Suppressor macrophage (primary cell): ENCODE measurements at places on chromosomes 4 and X.

DNA sequence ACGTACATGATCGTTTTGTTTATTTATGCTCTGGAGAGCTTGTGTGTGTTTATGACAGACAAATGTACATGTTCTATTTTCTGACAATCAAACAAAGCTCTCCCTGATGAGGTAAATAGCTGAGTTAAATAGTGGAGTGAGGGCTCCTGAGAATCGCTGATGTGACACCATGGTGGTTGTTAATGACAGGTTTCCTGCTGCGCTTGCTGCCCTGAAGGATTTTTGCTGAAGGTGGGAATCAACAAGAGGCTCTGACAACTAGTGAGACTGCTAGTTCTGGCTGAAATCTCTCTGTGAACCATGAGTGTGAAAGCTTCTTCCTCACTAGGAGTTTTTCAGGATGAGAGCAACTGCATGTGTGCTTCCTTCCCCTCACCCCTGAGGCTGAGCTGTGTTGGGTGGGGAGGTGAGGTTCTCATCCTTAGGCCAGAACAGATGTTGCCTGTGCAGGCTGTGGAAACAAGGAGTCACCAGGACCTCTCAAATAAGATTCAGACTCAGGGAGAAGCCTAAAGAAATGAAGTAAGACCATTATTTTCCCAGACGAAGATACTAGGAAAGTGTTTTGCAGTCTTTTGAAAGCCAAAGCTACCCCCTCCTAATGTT lies 173.4 kb upstream of the JADE1 start:
- no peak for DNase-seq

DNA sequence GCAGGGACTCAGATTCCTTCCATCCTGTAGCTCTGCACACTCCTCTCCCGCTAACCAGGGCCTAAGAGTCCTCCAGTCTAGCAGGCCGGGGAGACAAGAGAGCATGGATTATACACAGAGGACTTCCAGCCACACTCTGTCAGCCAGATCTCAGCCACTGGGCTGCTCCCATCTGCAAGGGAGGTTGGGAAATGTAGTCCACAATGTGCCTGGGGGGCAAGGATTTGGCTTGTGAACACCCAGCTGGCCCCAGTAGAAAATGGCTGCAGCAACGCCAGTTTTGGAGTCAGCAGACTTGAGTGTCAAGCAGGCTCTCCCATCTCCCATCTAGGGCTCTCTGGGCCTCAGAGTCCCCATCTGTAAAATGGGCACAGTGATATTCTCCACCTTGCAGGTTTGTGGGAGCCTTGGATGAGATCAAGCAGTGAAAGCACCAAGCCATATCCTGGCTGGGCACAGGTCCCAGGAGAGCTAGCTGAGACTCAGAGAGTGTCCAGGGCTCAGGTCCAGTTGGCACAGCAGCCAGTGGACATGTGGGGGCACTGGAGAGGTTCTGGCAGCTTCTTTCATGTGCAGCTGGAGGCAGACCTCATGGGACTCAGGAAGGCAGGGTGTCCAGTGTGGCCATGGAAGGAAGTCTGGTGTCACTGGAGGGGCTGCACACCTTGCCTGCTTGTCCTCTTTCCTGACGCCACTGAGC lies 14.6 kb downstream of the PSAPL1 start:
- DNase-seq: no peak

- no peak for DNase-seq
Measured at GRCh38 chr4:126686491-126686890, 946.3 kb upstream of the INTU start.

GRCh38 chr4:54391104-54391503 lies 162.0 kb downstream of the PDGFRA start:
- DNase-seq: no peak

DNA sequence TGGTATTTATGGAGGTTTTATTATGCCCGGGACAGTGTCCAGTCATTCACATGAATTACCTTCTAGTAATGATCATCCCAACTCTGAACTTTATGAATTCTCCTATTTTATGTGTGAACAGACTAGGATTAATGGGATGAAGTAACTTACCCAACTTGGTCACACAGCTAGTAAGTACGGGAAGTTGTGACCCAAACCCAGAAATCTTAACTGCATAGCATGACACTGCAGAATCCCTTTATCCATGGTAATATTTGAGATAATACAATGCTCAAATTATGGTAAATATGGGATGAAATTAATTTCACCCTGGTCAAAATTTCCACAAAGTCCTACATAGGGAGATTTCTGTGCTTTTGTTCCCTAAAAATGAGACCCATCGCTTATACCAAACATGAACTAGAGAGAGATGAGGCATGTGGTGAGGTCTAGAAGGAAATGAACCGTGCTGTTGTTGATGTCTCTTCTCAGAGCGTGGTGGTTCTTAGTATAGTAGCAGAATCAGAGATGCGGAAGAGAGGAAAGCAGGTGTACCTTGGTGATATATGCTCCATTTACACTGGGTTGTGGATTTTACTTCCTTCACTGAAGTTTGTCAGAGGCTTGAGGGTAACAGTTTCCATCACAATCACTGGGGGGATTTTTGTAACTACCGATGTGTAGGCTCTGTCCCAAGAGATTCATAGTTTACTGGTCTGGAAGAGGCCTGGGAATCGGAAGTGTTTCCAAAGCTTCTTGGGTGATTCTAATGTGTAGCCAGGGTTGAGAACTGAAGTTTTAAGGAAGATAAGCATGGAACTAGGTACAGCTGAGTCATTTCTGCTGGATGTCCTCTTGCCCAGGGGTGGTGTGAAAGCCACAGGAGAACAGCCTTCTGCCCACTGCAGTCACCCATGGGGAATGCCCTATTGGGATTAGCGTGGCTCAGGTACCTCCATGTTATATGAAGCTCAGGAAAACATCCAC lies 30.2 kb upstream of the FAM9C start:
- DNase-seq: no peak

DNA sequence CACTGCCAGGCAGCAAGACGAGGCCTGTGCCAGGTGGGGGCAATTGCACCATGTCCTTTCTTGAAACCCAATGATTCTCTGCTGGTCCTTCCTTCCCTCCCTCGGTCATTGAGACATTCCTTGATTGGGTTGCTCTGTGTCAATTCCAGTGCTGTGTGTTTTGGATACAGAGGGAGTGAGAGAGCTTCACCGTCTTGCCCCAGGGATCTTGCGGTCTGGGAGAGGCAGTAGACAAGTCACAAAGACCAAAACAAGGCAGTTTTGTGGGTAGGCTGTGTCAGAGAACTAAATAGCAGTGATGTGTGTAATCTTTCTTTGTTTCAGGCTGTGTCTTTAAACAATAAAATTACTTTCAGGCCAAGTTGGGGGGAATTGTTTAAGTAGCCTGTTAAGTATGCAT lies 38.8 kb upstream of the TADA2B start:
- no peak for DNase-seq

DNA sequence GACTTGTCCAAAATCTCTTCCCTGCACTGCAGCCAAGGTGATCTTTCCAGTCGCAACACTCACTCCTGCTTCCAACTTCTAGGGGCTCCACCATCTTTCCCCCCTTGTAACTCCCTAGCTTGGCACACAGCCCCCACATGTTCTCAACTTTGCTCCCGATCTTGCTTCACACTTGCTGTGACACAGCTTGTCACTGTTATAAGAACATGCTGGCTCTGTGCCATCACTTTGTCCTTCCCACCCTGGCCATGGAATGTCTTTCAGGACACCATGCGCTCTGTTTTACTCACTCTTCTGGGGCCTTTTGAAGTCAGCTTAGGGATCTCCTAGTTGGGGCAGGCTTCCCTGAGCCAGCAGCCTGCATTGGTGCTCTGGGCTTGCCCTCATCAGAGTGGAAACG lies 2.5 kb downstream of the NSDHL start:
- DNase-seq: no peak

DNA sequence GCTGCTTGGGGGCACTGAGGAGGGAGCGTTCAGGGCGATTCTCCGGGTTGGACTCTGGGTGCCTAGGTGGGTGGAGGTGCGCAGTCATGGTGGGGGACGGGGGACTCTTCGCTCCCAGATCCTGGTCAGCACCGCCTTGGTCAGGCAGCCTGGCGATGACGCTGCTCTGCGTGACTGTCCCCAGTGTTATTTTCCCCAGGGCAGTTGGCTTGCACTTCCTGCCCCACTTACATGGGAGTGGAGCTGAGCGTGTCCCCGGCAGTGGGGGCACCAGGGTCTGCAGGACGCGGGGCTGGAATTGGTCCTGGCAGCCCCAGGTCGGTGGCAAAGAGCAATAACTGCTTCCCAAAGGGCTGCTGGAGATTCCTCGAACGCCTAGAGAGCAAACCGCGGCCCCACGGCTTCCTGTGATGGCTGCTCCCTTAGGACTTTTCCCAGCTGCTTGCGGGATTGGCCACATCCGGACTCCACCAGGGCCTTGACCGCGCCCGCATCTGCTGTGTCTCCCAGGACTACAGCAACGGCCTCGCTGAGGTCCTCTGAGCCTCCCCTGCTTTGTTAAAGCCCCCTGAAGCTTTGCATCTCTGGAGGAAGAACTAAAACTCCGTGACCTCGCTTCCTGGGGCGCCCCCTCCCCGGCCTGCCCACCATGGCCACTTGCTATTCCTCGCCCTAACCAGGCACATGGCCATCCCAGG lies 35.3 kb upstream of the GPR78 start:
- DNase-seq: no peak

DNA sequence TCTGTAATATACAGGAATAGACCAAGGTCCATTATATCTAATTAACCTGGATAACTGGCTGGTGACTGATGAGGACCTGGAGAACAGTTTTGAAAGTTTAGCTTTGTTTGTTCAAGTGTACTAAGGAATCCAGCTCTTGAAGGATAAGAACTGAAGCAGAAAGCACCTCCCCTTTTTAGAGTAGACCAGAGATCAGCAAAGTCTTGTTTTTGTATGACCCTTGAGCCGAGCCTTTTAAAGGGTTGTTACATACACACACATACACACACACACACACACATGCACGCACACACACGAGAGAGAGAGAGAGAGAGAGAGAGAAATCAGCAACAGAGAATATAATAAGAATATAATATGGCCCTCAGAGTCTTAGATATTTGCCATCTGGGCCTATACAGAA lies 13.0 kb downstream of the MOSPD2 start:
- DNase-seq: no peak
